ENCODE measurements at places on chromosomes 4 and X.

GRCh38 chr4:99507762-99508161 lies 3.1 kb upstream of the C4orf17 start:
- DNase-seq = no peak

- no peak for DNase-seq
These were observed 32.6 kb upstream of the NKX6-1 start for GRCh38 chr4:84531689-84532088.

DNA sequence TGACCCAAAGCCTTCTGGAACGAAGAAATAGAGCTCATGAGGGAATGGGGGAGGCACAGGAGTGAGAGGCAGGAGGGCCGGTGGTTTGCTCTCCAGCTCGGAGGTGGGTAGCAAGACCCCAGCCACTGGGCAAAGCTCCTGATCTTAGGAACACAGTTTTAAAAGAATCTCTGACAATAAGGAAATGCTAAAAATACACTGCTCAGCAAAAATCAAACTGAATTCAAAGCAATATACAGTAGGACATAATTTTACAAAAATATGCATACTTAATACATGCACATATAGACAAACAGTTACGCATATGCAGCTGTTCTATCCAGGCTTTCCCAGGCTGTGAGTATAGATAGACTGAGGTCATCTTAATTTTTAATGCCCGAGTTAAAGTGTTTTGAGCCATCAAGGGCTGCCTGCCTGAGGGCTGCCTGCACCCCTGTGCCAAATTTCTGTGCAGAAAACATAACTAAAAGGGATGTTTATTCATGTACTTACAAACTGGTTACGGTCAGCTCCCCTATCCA lies 6.9 kb downstream of the GPR50 start:
- no peak for DNase-seq

DNA sequence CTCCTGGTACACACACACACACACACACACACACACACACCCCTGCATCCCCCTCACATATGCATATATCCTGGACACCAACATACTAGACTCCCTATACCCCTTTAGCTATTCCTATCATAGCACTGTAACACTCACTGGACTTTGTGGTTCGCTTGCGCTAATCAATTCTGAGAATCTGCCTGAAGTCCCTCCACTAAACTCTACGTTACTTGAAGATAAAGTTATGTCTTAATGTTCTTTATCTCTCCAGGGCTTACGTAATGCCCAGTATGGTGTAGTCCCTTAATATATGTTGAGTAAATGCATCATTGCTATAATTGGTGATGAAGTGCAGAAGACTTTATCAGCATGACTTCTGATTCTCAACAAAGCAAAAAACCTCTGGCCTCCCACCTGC lies 32.3 kb downstream of the PTCHD1 start:
- DNase-seq = no peak

DNA sequence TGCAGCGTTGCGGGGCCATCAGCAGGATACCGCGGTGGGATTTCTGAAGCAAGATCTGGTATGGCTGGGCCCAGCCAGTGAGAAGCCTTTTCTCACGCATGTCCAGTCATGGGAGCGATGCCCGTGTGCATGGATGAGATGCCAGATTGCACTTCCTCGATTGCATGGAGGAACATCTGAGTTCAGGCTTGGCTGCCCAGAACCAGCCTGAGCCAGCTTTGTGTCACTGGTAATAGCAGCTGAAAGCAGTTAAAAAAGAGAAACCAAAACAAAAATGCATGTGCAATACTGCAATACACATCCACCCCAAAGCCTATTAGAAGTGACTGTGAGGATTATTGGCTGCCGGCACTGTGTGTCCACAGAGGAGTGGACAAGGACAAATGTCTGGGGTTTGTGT lies 59.3 kb downstream of the PSAPL1 start:
- no peak for DNase-seq

GRCh38 chrX:108412783-108413182 lies 25.4 kb downstream of the COL4A6 start:
- no peak for DNase-seq

- DNase-seq = no peak
These were observed 37.6 kb downstream of the C4orf50 start for GRCh38 chr4:5980436-5981155.

DNA sequence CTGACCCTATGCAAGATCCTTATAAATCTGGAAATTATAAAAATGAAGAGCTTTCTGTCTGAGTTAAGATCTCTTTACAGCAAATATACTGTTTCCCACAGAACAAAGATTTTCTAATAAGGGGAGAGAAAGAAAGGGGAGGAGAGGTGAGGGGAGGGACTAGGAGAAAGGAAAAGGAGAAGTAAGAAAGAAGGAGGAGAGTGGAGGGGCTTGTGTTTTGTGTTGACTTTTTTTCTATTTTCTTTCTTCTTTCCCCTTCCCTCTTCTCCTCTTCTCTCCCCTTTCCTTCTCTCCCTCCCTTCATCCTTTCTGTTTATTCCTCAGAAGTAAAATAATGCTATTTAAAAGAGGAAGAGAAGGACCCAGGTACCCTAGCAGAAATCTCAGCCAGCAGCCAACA lies 6.2 kb downstream of the CXCL6 start:
- DNase-seq = no peak

GRCh38 chr4:853416-853781 lies 27.5 kb upstream of the CPLX1 start:
- no peak for DNase-seq

GRCh38 chr4:76585897-76586360 lies 150.9 kb downstream of the SHROOM3 start:
- DNase-seq = no peak

GRCh38 chr4:2647403-2648158 lies 108.6 kb downstream of the TNIP2 start:
- no peak for DNase-seq

GRCh38 chrX:112056476-112056875 lies 26.1 kb downstream of the TRPC5 start:
- DNase-seq = no peak

GRCh38 chr4:172998527-172999469 lies 169.8 kb upstream of the GALNT7 start:
- no peak for DNase-seq

DNA sequence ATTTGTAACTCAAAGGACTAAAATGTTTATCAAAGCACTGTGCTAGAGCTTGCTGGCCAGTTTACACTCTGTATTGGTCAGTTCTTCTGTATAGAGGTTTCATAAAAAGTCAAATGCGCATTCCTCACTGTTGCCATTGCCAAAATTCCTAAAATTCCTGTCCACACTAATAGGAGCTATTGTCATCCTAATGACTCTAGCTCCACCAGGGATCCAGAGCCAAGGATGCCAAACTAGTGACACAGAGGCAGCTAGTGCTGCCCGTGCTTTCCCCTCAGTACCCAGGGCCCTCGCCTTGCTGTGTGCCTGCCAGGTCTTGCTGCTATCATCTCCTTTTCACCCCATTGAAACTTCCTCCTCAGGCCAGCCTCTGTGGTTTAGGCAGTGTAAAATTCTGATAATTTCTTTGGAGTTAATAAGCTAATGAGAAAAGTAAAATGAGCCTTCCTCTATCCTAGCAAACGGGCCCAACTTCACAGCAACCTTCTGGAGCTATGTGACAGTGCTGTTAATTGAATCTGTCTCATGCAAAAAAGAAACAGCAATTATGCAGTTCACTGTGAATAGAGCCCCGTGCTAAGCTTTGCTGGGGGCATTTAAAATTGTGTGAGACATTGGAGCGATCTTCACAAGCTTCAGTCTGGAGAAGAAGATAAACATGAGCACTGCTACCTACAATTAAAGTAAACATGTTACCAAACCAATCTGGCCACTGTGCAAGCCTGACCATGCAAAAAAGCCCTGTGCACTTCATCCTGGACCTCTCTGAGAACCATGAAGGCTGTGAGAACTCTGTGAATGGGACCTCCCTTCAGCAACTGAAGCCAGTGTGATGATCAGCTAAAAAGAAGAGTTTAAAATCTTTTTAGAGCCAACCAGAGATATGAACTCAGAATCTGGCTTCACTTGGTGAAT lies 43.1 kb upstream of the FGF2 start:
- DNase-seq = no peak

- DNase-seq = no peak
These were observed 117.2 kb downstream of the PDHA2 start for GRCh38 chr4:95957054-95957453.

DNA sequence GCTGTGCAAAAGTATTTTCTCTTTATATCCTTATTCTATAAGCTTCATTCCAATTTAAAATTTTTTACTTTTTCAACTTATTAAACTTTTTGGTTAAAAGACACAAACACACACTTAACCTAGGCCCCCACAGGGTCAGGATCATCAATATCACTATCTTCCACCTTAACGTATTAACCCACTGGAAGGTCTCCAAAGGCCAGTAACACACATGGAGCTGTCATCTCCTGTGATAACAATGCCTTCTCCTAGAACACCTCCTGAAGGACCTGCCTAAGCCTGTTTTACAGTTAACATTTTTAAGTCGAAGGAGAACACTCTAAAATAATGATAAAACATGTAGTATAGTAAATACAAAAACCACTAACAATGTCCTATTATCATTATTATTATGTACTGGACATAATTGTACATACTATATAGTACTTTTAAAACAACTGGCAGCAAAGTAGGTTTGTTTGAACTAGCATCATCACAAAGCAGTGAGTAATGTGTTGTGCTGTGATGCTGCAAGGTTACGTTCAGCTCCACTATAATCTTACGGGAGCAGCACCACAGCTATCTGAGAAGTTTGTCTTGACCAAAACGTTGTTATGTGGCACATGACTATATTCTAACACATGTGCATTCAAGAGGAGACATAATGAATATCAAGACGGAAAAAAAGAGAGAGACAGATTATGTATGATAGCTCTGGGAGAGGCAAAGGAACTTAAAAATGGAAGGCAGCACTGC lies 33.7 kb downstream of the DHX15 start:
- no peak for DNase-seq

- DNase-seq = no peak
These were observed 48.0 kb downstream of the ARAP2 start for GRCh38 chr4:36196145-36196913.

GRCh38 chr4:155544547-155544946 lies 122.1 kb upstream of the GUCY1A1 start:
- DNase-seq = no peak

- no peak for DNase-seq
These were observed 60.7 kb upstream of the GPC4 start for GRCh38 chrX:133475953-133476352.

DNA sequence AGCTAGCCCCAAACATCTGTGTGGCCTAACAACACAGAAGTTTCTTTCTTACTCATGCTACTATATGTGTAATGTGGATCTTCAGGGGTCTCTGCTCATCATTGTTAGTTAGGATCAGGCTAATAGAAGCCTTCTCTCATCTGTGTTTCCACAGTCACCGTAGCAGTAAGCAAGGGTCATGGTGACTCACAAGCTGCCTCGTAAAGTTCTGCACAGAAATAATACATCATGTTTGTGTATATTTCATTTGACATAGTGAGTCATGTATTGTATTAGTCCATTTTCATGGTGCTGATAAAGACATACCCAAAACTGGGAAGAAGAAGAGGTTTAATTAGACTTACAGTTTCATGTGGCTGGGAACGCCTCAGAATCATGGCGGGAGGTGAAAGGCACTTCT lies 38.7 kb downstream of the SLC4A4 start:
- no peak for DNase-seq

GRCh38 chr4:70754470-70754869 lies 32.7 kb downstream of the RUFY3 start:
- no peak for DNase-seq

GRCh38 chrX:111445485-111445884 lies 33.5 kb upstream of the DCX start:
- no peak for DNase-seq

DNA sequence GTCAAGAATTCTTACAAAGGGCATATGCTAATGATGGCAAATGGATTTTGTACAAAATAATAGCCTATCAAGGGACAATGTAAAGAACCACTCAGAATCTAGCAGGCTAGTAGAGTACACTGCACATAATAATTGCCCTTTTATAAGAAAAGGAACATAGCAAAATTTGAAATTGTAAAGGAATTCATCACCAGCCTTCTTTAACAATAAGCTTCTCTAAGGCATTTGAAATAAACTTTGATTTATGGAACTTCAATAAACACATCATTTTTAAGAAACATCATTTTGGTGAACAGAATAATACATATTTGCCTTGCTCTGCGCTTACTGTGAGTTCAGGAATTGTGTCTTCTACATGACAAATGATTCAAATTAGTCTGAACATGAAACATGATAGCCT lies 9.7 kb upstream of the ATP10D start:
- no peak for DNase-seq

DNA sequence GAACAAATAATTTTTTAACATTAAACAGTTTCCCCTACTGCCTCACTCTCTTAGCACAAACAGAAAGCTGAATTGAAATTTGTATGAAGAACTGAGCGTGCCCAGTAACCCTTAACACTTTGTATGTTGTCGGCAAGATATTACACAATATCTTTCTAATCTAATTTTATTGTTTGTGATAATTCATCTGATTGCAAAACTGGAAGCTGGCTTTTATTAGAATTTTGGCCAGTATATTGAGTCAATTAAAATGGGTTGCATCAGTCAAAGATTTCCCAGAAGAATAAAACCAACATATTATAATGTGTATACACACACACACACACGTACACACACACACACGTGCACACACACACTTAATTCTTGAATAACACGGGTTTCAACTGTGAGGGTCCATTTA lies 2332.1 kb downstream of the PCDH7 start:
- no peak for DNase-seq

All from nucleus accumbens (tissue), 56 donors.